ENCODE measurements at places on chromosomes 1 and 21. TPM values are rescaled to one million over a fixed set of nuclear protein-coding genes. Genes with fewer than 3 reads are reported as not detected.

LORICRIN gene
- polyA plus RNA-seq, result not detected

- DNase-seq, result no peak
Observed at GRCh38 chr1:41754540-41754939, 164.2 kb downstream of the HIVEP3 start.

DNA sequence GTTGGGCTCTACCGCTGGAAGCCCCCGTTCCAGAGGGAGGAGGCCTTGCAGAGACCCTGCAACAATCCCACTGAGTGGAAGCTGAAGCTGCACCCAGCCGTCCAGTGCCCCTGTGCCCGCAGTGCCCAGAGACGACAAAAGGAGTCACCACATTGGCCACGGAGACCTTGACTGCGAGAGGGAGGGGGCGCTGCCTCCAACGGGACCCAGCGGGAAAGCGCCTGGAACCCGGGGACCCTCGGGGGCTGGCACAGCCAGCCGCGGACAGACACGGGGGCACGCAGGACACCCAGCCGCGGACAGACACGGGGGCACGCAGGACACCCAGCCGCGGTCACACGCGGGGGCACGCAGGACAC, 22.5 kb downstream of the CFAP74 start:
- DNase-seq, result no peak

DNA sequence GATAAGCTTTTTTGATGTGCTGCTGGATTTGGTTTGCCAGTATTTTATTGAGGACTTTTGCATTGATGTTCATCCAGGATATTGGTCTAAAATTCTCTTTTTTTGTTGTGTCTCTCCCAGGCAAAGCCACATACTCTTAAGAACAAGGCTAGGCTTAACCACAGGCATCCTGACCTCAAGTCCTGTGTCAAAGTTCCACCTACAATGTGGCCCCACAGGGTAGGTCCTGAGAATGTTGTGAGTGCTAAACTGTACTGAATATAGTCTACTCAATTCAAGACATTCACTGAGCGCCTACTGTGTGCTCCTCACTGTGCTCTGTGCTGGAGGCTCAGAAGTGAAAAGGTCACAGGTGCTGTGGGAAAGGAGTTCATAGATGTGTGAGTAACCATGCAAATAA, 20.6 kb downstream of the DDAH1 start:
- no peak for DNase-seq

- DNase-seq, result no peak
Observed at GRCh38 chr1:36322041-36322785, 1.2 kb downstream of the EVA1B start.

DNA sequence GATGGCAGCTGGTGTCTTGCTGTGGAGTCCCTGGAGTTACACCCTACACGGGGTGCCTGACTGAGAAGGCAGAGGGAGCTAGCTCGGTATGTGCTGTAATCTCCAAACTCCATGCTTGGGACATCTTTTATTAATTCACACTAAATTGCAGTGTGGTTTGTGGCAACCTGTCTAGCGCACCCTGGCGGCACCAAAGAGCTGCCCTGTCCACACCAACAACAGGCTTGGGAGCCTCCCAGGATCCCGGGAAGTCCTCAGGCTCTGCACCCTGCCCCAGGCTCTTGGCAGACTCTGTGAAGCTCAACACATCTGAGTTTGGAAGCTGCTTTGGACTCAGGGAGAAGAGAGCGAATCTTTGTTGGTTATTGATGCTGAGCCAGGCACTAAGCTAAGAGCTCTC, 138.9 kb downstream of the IGSF21 start:
- no peak for DNase-seq

IFI44 gene
- 12.2 TPM for polyA plus RNA-seq

LAMB3 gene
- 1.4 TPM for polyA plus RNA-seq

S100A6 gene
- polyA plus RNA-seq, result 240 TPM
